Hematopoietic multipotent progenitor cell treated with erythropoietin and hydrocortisone succinate and interleukin-3 and kit ligand, for 4 days (in vitro differentiated cells): ENCODE measurements at places on chromosomes 2 and 18.

DNA sequence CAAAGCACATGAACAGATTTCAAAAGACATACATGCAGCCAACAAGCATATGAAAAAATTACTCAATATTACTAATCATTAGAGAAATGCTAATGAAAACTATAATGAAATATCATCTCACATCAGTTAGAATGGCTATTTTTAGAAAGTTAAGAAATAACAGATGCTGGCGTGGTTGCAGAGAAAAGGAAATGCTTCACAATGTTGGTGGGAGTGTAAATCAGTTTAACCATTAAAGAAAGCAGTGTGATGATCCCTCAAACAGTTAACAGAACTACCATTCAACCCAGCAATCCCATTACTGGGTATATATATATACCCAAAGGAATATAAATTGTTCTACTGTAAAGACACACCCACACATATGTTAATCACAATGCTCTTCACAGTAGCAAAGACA lies 117.7 kb upstream of the SETBP1 start:
- DNase-seq = no peak

DNA sequence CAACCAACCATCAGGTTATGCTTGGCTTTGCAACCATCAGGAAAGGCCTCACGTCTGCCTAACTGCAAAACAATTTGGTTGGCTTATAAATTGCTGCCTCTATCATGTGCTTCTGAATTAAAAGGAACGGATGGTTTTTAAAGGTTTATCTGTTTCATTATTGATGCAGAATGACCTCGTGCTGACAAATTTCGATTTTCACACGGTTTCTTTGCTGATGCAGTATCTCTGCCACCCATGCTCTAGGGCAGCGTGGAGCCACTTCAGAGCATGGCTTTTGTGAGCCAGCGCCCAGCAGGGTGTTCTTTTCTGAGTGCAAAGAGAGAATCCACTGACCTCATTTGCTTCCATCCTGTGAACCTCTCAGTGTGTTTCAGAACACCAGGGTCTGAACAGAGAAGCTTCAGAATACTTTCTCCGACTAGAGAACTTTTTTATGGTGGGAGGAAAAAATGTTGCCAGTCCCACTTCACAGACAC lies 143.1 kb upstream of the L3MBTL4 start:
- DNase-seq = no peak

- DNase-seq = no peak
Measured at GRCh38 chr2:22086726-22087125, 963.0 kb downstream of the TDRD15 start.

DNA sequence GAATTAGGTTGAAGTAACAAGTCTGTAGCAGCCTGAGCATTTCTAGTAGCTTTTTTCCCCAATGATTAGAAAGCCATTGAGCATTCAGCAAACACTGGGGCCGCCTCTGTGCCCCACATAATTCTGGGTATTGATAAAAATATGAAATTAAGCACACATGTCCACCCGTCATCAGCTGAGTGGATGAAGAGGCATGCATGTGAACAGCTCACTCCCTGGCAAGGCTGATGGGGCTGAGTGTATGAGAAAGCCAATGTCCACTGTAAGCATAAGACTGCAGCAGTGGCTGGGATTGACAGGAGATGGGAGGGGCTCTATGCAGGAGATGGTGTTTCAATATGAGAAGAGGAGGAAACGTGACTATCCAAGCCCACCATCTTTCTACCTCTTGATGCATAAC lies 124.4 kb upstream of the KLHL29 start:
- DNase-seq = no peak

GRCh38 chr18:68843473-68844089 lies 45.7 kb downstream of the CCDC102B start:
- DNase-seq = peak; percentile 21

DNA sequence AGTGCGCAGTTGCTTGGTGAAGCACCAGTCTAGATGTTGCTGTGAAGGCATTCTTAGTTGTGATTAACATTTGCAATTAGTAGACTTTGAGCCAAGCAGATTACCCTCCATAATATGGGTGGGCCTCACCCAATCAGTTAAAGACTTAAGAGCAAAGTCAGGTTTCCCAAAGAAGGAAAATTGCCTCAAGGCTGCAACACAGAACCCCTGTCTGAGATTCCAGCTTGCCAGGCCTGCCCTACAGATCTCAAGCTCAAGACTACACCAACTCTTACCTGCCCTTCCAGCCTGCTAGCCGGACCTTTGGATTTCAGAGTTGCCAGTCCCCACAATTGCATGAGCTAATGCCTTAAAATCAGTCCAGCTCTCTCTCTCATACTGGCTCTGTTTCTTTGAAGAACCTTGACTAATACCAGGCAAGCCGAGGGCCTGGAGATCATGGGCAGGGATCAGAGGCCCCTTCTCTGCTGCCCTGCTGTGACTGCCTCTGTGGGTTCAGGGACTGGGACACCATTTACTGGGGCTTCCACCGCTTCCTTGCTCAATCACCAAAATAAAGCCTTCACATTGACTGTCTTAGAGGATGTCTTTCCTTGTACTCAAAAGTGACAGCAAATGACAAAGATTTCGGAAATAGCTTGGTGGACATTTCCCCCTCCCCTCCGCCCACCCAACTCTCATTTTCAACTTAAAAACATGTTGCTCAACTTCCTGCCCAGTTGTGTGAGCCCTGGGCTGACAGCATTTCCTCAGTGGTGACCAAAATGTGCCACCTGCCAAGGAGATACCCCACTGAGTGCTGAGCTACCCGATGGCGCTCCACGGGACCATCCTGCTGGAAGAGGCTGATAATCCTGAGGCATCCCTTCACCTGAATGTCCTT lies 86.7 kb downstream of the GALNT14 start:
- peak; percentile 63 for DNase-seq

GRCh38 chr2:190470256-190470826 lies 62.2 kb downstream of the MFSD6 start:
- no peak for DNase-seq

GRCh38 chr2:96927405-96928171 lies 57.7 kb upstream of the SEMA4C start:
- DNase-seq = no peak

DNA sequence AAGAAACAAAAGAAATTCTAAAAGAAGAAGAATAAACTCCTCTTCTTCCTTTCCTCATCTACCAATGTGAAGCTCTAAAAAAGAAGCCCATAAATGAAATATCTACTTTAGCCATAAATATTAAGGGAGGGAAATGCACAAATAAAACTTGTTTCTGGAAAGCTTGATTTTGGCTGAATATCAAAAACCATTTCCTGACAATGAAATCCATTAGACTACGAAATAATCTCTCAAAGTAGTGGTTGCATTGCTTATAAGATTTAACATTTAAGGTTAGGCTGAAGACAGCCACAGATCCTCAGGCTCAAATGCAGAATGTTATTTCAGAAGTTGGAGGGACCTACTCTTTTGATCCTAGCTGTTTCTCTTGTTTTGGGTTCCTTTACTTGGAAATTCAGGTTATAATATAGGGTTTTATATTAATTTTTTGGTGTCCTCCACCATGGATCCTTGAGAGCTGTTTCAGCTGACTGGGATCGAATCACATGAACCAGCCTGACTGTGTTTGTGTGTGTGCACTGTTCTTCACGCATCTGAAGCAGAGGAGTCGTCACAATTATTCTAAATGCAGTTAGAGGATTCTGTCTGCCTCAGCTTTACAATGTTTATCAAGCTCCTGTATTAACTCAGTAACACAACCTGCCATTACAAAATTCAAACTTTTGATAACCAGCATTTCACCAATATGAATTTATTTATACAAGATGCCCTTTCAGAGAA lies 474.8 kb downstream of the ARHGAP15 start:
- DNase-seq = no peak

DNA sequence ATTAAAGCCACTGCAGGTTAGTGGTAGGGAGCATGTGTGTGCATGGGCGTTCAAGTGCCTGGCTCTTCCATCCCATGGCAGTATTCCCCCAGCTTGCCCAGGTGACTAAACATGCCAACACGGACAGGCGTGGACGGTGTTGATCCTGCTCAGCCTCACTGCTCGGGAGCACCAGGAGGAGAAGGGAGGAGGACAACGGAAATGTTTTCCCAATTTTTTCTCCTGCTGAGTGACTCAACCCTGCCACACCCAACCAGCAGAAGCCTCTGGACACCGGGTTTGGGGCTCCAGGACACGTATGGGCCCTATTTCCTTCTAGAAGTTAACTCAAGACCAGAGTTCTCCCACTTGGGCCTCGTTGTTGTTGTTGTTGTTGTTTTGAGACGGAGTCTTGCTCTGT lies 139.1 kb downstream of the CYP26B1 start:
- no peak for DNase-seq

- DNase-seq = no peak
Measured at GRCh38 chr2:16678964-16679363, 13.3 kb upstream of the CYRIA start.

- no peak for DNase-seq
Measured at GRCh38 chr18:79898952-79899608, 52.4 kb downstream of the SLC66A2 start.

- DNase-seq = peak; percentile 53
Measured at GRCh38 chr2:190415794-190416775, 7.9 kb downstream of the MFSD6 start.

DNA sequence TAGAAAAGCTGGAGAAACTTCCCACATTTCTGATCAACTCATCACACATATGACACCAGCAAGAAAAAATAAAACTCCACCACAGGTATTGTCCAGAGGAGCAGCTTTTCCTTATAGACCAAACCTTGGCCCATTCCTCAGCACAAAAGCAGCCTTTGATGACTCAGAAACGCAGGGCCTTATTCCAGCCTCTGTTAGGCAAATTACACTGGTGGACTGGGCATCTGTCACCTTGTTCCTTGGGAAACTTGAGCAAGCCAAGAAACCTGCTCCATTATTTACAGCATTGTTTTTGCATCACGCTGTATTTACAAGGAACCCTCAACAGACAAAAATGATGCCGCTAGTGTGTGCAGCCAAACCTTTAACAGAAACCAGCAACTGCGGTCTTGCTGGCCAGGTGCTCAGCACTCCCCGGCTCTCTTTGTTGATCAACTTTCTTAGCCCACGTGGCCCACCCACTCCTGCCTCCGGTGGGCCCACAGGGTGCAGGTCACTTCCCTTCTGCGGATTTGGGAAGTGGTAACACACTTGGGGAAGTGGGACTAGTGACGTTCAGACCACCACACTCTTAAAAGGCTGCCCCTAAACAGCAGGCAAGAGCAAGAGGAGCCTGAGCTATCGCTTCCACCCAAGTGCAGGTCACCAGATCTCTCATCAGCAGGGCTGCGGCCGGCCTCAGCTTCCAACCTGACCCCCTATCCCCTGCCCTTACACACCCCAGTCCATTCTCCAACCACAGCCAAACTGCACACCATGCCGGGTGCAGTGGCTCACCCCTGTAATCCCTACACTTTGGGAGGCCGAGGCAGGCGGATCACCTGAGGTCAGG lies 1.5 kb downstream of the AP1S3 start:
- DNase-seq = peak; percentile 63

DNA sequence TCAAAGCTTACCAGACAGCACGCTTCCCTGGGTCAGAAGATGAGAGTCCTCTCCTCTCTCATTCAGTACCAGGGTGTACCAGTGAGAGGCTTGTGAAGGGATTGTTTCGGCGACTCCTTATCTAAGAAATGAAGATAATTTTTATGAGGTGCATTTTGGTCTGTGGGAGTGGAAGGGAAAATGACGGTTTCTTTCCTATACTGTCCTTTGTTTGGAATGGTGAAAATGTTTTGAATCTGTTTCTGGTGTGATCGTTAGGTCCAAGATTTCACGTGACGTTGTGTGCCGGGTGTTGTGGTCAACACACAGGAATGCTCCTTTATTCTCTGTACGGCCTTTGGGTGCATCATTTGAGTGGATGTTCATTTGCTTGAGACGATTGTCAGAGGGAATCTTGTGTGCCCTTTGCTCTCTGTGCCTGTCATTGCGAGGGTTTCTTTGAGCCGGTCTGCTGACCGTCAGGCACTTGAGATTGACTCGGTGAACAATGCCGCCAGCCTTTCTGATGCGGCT lies 183.5 kb downstream of the AGAP1 start:
- DNase-seq = no peak
